ENCODE measurements at places on chromosomes 16 and 17.

DNA sequence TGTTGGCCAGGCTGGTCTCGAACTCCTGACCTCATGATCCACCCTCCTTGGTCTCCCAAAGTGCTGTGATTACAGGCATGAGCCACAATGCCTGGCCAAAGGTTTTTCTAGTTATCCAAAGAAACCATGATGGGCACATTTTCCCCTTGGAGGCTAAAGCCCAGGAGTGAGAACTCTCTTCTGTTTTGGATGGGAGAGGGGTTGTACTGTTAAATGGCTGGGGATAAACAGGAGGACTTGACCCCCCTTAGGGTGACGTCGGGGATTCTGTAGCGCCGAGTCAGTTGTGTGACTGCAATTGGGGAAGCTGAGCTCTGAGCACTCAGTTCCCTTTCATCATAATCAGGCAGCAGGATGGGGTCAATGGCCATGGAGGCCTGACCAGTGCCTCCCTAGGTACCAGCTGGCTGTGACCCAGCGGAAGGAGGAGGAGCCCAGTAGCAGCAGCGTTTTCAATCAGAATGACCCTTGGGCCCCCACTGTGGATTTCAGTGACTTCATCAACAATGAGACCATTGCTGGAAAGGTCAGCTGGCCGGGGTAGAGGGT, 4.1 kb downstream of the AOC3 start:
- DNase-seq, result no peak

DNA sequence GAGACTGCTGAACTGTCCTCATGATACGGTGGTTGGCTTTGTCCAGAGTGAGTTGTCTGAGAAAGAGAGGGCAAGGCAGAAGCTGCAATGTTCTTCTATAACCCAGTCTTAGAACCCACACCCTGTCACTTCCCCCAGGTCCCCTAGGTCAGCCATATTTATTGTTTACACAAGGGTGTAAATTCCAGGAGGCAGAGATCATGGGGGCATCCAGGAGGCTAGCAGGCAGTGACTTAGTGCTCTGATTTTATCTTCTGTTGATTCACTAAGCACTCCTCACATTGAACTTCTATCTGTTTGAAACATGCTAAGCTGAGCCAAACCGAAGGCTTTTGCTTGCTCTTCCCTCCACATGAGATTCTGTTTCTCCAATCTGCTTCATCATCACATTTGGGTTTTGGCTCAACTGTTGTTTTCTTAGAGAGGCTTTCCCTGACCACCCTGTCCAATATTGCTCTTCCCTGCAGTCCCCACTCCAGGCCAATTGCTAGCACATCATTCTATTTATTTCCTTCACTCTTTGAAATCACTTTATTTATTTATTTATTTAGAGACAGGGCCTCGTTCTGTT, 34.3 kb upstream of the SHISA9 start:
- DNase-seq, result no peak

DNA sequence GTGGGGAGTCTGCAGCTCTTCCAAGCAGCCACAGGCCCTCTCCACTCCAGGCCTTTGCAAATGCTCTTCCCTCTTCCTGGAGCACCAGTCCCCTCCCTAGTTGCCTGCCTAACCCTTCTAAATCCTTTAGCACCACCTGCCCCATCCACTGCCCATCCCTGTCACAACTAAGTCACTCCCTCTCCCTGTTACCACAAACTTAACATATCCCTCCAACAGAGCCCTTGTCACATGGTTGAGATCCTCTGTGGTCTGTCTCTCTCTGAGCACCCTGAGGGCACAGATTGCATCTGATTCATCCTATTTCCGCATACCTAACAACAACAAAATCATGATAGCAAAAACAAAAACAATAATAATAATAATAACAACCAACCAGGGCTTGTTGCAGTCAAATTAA, 11.0 kb upstream of the BEAN1 start:
- DNase-seq, result no peak

GRCh38 chr17:49985310-49985990, 9.6 kb downstream of the DLX3 start:
- DNase-seq, result no peak

DNA sequence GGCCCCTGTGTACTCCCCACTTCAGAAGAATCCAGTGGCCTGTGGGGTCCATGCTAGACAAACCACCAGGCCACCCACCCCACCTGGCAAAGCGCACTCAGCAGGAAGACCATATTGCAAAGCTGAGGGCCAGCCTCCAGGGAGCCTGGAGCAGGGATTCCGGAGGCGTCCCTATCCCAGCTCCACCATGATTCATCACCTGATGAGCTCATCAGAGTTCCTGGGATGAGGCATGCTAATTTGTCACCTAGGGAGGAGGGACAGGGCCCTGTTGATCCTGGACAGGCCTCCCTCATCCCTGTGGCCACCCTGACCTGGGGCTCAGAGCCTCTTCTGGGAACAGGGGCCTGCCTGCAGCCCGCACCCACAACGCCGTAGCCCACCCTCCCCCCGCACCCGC, 131.6 kb upstream of the PLCG2 start:
- no peak for DNase-seq
